ENCODE measurements at places on chromosomes 4 and X.

- H3K36me3 ChIP-seq = no peaks in the 10 kb centered on the region
- H3K4me3 ChIP-seq = no peak overlapping the region
- no peaks in the 10 kb centered on the region for H3K27me3 ChIP-seq
- H3K4me1 ChIP-seq = no peaks in the 10 kb centered on the region
Measured at GRCh38 chr4:14994242-14994641, 8.0 kb upstream of the CPEB2 start.

- peak overlapping the region; percentile 46 for H3K27ac ChIP-seq
- peaks cover 4% of the 10 kb centered on the region for H3K4me1 ChIP-seq
- DNase-seq = no peak
- H3K27me3 ChIP-seq = no peaks in the 10 kb centered on the region
Measured at GRCh38 chr4:88720451-88721428, 23.1 kb upstream of the NAP1L5 start.

DNA sequence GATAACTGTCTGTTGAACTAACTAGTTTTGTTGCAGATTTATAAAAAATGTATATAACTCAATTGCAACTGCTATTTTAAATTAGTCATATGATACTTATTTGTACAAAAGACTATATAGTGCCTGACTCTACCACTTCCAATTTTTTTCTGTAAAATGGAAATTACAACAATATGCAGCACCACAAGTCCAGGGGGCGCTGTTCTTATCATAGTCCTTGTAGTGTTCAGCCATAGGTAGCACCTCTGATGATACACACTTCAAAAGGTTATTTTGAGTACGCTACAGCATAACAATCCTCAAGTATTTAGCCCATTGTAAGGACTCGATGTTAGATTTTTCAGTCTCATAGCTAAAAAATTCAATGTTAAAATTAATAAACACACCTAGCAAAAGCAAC is 174.9 kb downstream of the CORIN start:
- DNase-seq = no peak
- no peaks in the 10 kb centered on the region for H3K27me3 ChIP-seq
- H3K4me1 ChIP-seq = no peaks in the 10 kb centered on the region

DNA sequence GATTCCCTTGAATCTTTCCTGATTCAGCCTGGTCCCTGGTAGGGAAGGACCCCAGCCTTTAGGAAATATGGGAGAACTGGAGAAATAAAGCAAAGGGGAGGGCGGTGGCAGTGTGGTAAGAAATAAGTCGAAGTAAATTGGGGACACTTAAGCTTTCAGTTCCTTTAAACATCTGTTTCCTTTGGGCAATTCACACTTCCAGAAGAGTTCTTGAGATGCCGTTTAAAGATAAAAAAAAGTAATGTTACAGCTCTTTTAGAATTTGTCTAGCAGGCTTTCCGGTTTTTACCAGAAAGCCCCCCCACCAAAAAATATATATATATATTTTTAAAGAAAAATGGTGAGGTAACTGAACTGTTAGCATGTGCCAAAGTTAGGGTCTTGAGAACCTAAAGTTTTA is 46.6 kb downstream of the TSPAN7 start:
- H3K4me3 ChIP-seq = no peak overlapping the region
- no peaks in the 10 kb centered on the region for H3K4me1 ChIP-seq
- no peak overlapping the region for H3K27ac ChIP-seq

DNA sequence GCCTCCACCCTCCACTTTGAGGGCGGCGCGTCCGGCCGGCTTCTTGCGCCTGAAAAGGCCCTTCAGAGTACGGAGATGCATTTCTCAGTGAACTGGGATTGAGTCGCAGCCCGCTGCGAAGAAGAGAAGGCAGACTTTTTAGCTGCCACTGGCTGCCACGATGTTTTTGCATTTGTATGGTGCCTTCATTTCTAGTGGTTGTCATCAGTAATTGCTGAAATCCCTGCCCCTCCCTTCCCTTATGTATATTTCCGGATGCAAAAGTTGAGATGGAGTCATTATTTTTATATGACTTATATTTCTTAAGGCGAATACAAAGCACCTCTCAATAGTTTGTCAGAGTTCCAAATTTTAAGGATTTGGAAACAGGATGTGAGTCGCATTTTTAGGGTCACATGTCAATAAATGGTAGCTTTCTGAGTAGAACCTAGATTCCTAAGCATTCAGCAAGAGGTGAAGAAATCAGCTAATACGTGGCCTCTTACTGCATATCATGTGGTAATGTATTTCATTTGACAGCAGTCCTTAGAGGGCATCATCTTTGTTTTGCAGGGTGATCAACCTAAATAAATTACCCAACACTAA is 658 bp downstream of the ATP6AP2 start:
- DNase-seq = no peak
- no peaks in the 10 kb centered on the region for H3K27me3 ChIP-seq
- no peaks in the 10 kb centered on the region for H3K36me3 ChIP-seq

GRCh38 chrX:66046612-66047235 is 6.8 kb upstream of the VSIG4 start:
- DNase-seq = no peak
- no peak overlapping the region for H3K27ac ChIP-seq
- H3K4me3 ChIP-seq = no peak overlapping the region
- H3K36me3 ChIP-seq = no peaks in the 10 kb centered on the region
- no peaks in the 10 kb centered on the region for H3K27me3 ChIP-seq

GRCh38 chr4:68905598-68905938 is 46.0 kb downstream of the UGT2A3 start:
- H3K36me3 ChIP-seq = no peaks in the 10 kb centered on the region
- peaks cover 11% of the 10 kb centered on the region for H3K4me1 ChIP-seq
- H3K4me3 ChIP-seq = peak overlapping the region; percentile 36
- H3K27ac ChIP-seq = peak overlapping the region; percentile 73

DNA sequence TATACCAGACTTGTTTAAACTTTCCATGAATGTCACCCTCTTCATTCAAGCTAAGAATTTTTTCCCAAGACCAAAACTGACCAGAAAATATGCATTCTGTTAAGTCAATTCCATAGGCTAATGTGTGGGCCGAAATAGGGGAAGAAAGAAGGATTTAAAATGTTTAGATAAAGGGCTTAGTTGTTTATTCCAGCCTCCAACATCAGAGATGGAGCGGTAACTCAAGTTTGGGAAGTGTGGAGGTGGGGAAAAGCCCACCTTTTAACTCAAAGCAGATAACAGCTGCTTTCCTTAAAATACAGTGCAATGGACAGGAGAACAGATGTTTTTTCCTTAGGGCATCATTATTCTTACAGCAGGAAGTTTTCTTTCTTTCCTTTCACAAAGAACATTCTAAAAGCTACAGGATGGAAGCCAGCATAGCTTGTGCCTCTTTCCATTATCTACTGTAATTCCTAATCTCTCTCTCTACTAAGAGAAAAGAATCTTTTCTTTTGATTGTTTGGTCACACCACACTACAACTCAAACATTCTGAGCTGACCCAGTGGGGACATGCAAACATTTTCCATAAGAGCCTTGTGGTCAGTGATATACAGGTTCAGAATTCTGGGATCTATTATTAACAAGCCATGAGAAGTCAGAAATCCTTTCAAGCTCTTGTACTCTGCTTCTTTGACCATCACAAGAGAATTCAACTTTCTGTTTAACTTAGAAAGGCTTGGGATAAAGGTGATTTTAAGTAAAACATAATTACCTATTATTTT is 101.6 kb downstream of the PDE5A start:
- H3K36me3 ChIP-seq = no peaks in the 10 kb centered on the region
- no peak overlapping the region for H3K27ac ChIP-seq
- H3K4me3 ChIP-seq = no peak overlapping the region
- no peaks in the 10 kb centered on the region for H3K27me3 ChIP-seq

- DNase-seq = no peak
- H3K27ac ChIP-seq = no peak overlapping the region
- no peak overlapping the region for H3K4me3 ChIP-seq
- H3K4me1 ChIP-seq = no peaks in the 10 kb centered on the region
Measured at GRCh38 chr4:147707892-147708672, 23.8 kb upstream of the ARHGAP10 start.

DNA sequence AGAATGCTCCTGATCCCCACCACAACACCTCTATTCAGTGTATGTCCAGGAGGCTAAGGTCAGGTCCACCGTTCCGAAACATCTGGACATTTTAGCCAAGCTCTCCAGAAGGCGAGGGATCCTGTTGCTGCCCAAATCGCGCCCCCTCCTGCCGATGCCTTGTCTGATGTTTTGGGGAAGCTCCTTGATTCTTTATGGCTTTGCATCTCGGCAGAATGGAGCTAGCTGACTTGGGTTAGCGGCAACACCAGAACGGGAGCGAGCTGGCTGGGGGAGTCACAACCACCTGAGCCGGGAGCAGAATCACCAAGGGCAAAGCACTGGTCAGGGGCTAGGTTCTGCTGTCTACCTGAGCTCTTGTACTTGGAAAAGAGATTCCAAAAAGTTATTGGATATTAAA is 6.6 kb upstream of the POU3F4 start:
- peaks cover 58% of the 10 kb centered on the region for H3K27me3 ChIP-seq
- no peaks in the 10 kb centered on the region for H3K36me3 ChIP-seq
- H3K27ac ChIP-seq = no peak overlapping the region
- no peaks in the 10 kb centered on the region for H3K4me1 ChIP-seq
- no peak for DNase-seq

DNA sequence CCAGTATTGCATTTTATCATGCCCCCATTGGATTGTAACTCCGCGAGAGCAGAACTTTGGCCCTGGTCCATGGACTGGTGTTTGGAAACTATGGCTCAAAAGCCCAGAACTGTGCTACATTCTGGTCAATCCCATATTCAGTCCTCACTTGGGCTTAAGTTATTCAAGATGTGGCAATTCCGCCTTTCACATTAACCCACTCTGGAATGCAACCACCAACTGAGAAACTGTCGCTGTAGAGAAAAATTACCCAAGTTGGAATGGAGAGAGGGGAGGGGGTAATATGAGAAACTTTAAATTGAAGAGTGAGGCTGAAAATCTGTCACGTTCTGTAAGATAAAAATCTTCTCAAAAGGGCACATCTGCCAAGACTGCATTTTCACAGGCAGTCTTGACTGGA is 189.6 kb upstream of the NHS start:
- H3K27ac ChIP-seq = no peak overlapping the region
- no peaks in the 10 kb centered on the region for H3K27me3 ChIP-seq
- no peak overlapping the region for H3K4me3 ChIP-seq
- DNase-seq = no peak
- no peaks in the 10 kb centered on the region for H3K4me1 ChIP-seq

- no peak for DNase-seq
- no peak overlapping the region for H3K27ac ChIP-seq
- H3K4me1 ChIP-seq = no peaks in the 10 kb centered on the region
- H3K4me3 ChIP-seq = no peak overlapping the region
- H3K27me3 ChIP-seq = no peaks in the 10 kb centered on the region
Measured at GRCh38 chrX:31228909-31229308, 157.1 kb upstream of the FTHL17 start.

DNA sequence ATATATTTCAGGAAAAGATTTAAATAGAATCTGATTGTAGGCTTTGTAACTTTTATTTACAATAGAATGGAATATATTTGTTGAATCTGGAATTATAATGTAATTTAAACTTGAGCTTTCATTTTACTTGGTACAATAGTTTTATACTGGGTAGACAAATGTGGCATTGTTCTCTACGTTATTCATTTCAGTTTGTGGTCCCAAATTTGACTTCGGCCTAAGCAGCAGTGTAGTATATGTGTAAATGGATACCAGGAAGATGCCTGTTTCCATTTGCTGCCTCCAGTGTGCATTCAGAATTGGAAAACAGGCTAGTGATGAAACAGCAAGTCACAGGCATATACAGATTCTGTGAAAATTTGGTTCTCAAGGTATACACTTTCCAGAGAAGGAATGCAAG is 77.8 kb downstream of the CLDN22 start:
- no peaks in the 10 kb centered on the region for H3K27me3 ChIP-seq
- H3K4me1 ChIP-seq = no peaks in the 10 kb centered on the region
- H3K4me3 ChIP-seq = no peak overlapping the region
- H3K36me3 ChIP-seq = peaks cover 37% of the 10 kb centered on the region
- no peak for DNase-seq

- H3K27ac ChIP-seq = no peak overlapping the region
- H3K36me3 ChIP-seq = no peaks in the 10 kb centered on the region
- no peaks in the 10 kb centered on the region for H3K4me1 ChIP-seq
- no peak overlapping the region for H3K4me3 ChIP-seq
- DNase-seq = no peak
- no peaks in the 10 kb centered on the region for H3K27me3 ChIP-seq
Measured at GRCh38 chr4:17823871-17824669, 13.3 kb downstream of the NCAPG start.

GRCh38 chr4:135411251-135411650 is 1209.7 kb upstream of the PABPC4L start:
- H3K27ac ChIP-seq = no peak overlapping the region
- no peaks in the 10 kb centered on the region for H3K4me1 ChIP-seq
- no peaks in the 10 kb centered on the region for H3K36me3 ChIP-seq
- no peak for DNase-seq
- H3K27me3 ChIP-seq = no peaks in the 10 kb centered on the region
- no peak overlapping the region for H3K4me3 ChIP-seq

DNA sequence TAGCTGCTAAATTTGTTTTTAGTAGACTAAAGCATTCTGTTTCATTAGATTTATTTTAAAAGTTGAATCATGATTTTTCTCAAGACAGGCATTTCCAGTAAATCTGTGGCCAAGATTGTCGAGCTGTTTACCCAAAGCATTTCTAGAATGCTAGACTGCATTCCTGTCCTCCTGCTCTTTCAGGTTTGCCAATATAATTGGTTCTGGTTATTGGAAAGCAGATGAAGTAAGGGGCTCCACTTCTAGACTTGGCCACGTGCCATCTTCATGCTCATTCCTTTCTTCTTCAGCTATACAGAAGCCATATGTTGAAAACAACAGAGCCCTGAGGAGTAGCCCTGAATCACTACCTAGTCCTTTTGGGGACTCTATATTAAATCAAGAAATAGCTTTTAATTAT is 62.5 kb downstream of the PGRMC2 start:
- DNase-seq = no peak
- H3K27ac ChIP-seq = no peak overlapping the region
- H3K4me3 ChIP-seq = no peak overlapping the region
- peaks cover 19% of the 10 kb centered on the region for H3K4me1 ChIP-seq
- H3K27me3 ChIP-seq = no peaks in the 10 kb centered on the region
- H3K36me3 ChIP-seq = no peaks in the 10 kb centered on the region

- no peaks in the 10 kb centered on the region for H3K4me1 ChIP-seq
- DNase-seq = no peak
- H3K4me3 ChIP-seq = no peak overlapping the region
- H3K36me3 ChIP-seq = no peaks in the 10 kb centered on the region
- H3K27ac ChIP-seq = no peak overlapping the region
Measured at GRCh38 chr4:11230866-11231265, 197.8 kb downstream of the HS3ST1 start.

- no peaks in the 10 kb centered on the region for H3K36me3 ChIP-seq
- no peaks in the 10 kb centered on the region for H3K27me3 ChIP-seq
- no peak for DNase-seq
- peaks cover 24% of the 10 kb centered on the region for H3K4me1 ChIP-seq
- no peak overlapping the region for H3K4me3 ChIP-seq
Measured at GRCh38 chr4:113730467-113731216, 30.9 kb downstream of the CAMK2D start.

- no peaks in the 10 kb centered on the region for H3K36me3 ChIP-seq
- DNase-seq = no peak
- H3K27ac ChIP-seq = no peak overlapping the region
Measured at GRCh38 chrX:81586096-81586495, 384.2 kb downstream of the SH3BGRL start.

GRCh38 chr4:147828331-147828905 is 96.5 kb downstream of the ARHGAP10 start:
- DNase-seq = no peak
- peak overlapping the region; percentile 68 for H3K27ac ChIP-seq
- H3K36me3 ChIP-seq = no peaks in the 10 kb centered on the region
- peaks cover 96% of the 10 kb centered on the region for H3K4me1 ChIP-seq
- no peak overlapping the region for H3K4me3 ChIP-seq
- no peaks in the 10 kb centered on the region for H3K27me3 ChIP-seq

GRCh38 chr4:25113915-25114904 is 46.0 kb downstream of the SEPSECS start:
- H3K27me3 ChIP-seq = no peaks in the 10 kb centered on the region
- no peaks in the 10 kb centered on the region for H3K4me1 ChIP-seq
- no peak overlapping the region for H3K27ac ChIP-seq
- H3K4me3 ChIP-seq = no peak overlapping the region
- no peaks in the 10 kb centered on the region for H3K36me3 ChIP-seq

Measured in esophagus squamous epithelium (tissue), 5 donors.